ENCODE measurements at places on chromosomes 16 and 17.

DNA sequence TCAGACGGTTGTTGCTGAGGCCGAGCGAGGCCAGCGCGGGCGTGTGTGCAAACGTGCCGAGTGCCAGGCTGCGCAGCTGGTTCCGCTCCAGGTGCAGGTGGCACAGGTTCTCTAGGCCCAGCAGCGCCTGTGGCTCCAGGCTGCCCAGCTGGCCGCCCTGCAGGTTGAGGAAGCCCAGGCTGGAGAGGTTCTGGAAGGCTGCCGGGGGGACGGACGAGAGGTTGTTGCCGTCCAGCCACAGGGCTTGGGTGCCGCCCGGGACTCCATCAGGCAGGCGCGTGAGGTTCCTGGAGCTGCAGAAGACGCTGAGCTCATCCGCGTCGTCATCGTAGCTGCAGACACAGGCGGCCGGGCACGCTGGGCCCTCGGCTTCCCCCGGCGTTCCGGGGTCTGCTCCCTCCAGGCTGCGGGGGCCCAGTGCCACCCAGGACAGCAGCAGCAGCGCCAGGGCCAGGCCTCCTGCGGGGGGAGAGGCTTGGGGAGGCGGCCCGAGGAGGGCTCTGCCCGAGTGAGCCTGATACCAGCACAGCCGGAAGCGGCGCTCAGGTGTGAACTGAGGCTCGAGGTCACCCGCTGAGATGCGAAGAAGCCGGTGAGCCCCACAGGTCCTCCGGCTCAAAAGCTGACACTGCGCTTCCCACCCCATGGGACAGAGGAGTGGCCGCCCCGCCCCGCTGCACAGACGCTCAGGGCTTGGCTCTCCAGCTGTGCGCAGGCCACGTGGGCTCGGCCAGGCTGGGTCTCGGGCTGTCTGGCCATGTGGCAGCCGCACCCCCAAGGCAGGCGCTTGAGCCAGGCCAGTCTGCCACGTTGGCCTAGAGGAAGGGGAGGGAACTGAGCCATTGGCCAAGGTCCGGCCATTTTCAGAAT is 1.3 kb downstream of the IGFALS start:
- no peak for DNase-seq

GRCh38 chr17:39197380-39198185 is at the start of gene CACNB1:
Gene CACNB1 (minus strand): TSS chr17:39197669. CDS start chr17:39197495, 174 bp downstream.
- no peak for DNase-seq

DNA sequence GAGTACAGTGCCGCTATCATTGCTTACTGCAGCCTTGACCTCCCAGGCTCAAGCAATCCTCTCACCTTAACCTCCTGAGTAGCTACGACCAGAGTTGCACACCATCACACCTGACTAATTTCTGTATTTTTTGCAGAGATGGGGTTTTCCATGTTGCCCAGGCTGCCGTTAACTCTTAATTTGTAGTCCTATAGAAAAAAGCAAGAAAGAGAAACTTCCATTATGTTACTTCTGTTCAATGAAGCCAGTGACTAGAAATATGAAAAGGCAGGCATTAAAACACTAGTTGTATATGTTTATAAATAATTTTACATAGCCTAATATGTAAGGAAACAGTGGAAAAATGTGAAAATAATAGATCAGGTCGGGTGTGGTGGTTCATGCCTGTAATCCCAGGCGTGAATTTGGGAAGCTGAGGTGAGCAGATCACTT is 9.7 kb downstream of the RAD51C start:
- no peak for DNase-seq

DNA sequence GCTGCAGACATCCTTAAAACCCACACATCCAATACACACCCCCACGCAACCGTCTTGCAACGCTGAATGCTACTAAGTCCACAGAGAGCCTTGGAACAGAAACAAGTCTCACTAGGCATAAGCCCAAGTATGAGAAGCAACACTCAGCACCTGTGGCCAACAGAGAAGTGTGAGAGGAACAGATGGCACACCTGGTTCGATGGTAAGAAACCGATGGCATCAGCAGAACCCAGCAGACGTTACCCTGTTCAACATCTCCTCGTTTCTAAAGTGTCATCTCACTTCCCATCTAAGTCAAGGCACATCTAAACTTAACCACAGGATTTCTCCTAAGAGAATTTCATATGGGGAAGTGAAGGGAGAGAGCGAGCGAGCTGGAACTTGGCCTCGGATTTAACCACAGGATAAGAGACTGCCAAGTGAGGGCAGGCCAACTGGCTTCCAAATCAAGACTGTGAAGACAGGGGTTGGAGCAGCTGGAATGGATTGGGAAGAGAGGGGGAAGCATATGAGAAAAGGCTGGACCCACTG is 41.0 kb downstream of the NXPH3 start:
- no peak for DNase-seq

GRCh38 chr17:38357486-38358123 is 6.0 kb downstream of the SOCS7 start:
- DNase-seq, result no peak
